NCI-H1930 (cell line): ENCODE measurements at places on chromosomes 11 and 22.

- DNase-seq, result no peak
Observed at GRCh38 chr11:43503417-43503816, 144.7 kb downstream of the TTC17 start.

GRCh38 chr11:44988111-44988510, 37.4 kb upstream of the TP53I11 start:
- no peak for DNase-seq

DNA sequence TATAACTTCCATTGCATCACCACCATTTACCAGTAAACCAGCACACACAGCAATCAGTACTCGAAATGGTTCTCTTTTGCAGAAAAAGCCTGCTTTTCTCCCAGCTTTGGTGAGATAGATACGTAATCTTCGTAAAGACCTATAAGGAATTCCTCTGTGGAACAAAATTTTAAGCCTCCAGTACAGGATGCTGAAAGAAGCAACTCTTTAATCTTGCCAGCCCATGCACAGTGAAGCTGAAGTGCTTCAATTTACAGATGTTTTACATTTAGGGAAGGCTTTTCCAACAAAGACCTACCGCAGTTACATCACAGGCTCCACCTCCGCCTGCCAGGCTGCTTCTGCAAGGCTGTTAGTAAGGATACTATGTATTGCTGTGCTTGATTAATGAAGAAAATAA, 1.9 kb downstream of the ELMOD1 start:
- no peak for DNase-seq

GRCh38 chr11:82494988-82495432, 238.7 kb downstream of the FAM181B start:
- no peak for DNase-seq

- DNase-seq, result no peak
Observed at GRCh38 chr11:71987521-71987920, 11.2 kb upstream of the IL18BP start.

DNA sequence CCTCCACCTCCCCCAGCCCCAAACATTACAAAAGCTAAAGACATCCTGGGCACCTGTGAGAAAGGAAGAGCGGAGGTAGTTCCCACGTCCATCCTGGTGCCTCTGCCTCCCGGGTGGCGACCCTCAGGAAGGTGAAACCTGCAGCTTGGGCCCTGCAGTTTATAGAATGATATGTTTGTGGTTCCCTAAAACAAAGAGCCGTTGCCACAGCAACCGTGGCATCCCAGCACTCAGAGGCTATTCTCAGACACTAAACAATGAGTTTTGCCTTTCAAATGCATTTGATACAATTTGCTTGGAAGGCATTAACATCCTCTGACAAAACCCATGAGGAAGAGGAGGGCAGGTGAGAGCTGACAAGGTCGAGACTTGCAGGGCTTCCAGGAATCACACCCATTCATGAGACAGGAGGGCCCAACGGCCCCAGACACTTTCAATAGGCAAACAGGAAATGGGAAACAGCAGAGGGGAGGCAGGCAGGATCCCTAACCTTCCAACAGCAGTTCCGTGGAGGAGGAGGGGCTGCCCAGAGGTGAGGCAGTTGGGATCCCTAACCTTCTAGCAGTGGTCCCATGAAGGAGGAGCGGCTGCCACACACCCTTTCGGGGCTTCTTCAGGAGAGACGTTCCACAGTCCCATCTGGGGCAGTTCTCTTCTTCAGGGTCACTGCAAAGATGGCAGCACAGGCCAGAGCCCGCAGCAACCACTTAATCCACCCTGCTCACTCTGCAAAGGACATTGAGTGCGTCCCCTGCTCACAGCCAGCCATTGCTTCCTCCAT, 379.2 kb downstream of the SHANK2 start:
- DNase-seq, result no peak

DNA sequence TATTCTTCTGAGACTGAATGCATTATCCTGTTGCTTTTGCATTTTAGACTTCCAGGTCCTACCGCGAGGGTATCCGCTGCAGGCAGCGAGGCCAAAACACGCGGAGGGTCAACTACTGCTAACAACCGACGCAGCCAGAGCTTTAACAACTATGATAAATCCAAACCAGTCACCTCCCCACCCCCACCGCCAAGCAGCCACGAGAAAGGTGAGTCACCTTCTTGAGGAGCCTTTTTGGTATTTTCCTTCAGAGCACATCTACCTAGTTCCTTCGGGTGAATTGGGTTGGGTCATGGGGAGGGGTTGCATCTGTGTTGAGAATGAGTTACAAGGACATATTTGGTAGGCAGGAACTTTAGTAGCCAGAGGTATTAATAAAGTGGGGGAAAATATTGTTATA, 179.8 kb downstream of the NAV2 start:
- DNase-seq, result no peak

DNA sequence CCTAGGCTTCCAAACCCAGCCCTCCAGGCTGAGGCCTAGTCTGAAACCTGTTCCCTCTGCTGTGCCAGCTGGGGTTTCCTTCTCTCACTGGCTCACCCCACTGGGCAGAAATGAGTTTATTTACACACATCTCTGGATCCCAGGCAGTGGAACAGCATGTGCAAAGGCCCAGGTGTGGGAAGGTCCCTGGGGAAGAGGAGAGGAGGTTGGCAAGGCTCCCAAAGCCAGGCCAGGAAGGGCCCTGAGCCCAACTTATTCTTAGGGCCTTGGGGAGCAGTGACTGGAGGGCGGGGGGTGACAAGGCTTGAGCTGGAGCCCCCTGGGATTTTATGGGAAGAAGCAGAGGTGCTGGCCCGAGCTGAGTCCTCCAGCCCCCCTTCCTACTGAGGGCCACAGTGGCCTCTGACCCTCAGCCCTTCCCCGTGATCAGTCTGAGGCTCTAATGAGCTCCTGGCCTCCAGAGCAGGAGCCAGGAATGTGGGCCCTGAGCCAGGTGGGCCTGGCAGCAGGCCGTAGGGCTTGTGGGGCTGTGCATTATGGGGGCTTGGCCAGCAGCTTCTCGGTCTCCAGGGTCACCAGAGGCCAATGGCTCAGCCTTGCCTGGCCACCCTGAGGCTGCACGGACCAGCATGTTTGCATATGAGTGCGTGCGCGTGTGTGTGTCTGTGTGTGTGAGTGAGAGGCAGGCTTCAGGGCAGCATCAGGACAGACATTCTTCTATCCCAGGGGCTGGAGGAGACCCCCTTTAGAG, 2.9 kb downstream of the MYO7A start:
- no peak for DNase-seq

- DNase-seq, result no peak
Observed at GRCh38 chr11:69425895-69426544, 55.4 kb upstream of the LINC01488 start.

- DNase-seq, result peak; percentile 29
Observed at GRCh38 chr11:60887556-60887955, 18.8 kb downstream of the PRPF19 start.

DNA sequence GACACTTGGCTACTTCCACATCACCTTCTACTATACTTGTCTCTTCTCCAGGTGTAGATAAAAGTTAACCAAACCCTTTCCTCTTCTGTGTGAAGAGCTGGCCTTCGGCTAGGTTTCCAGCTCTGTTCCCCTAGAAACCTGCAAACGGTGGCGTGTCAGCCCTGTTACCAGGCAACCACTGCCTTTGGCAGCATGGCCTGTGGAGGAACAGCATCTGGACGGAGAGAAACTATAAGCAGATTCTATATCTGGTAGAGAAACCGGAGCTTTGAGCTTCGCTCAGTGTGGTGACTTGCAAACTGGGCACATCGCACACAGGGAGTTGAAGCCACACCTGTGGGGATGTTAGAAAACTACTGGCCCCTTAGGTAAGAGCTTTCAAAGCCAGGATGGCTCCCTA, 35.9 kb downstream of the ARAP1 start:
- no peak for DNase-seq

- DNase-seq, result no peak
Observed at GRCh38 chr11:2519862-2520735, 75.3 kb downstream of the KCNQ1 start.

DNA sequence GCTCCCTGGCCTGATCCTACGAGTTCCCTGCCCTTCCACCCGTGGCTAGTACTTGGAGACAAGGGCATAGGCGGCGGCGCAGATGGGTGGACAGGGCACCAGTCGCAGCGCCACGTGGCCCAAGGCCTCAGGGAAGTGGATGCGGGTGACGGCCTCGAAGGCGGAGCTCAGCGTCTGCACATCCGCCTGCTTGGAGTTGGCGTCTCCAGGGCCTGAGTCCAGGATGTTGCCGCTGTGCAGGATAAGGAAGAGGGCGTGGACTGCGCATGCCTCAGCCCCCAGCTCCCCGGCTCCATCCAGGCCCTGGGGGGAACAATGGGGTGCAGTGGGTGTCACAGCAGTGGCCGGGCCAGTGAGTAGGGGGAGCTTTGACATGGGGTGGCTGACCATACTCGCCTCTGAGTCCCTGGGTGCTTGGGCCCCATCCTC, 6.6 kb downstream of the PITPNM1 start:
- no peak for DNase-seq

GRCh38 chr22:23245045-23245798, 64.9 kb downstream of the BCR start:
- no peak for DNase-seq

DNA sequence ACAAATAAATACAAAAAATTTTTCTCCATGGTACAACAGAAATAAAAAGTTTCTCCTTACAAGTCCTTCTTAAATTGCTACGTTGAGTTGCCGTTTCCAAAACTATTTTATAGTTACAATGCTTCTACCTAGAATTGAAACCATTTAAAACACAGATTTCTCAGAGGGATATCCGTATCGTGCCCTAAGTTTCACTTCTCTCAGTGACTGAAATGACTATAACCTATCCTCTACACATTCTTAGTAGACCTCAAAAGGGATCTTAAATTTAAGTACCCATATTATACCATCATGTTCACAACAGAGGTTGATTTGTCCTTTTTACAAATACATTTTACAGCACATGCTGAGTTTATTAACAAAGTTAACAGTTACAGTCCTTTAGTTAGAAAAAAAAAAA, 44.1 kb downstream of the USP28 start:
- DNase-seq, result no peak

GRCh38 chr11:110518809-110519514, 89.2 kb downstream of the FDX1 start:
- no peak for DNase-seq

GRCh38 chr22:48835857-48836672, 991.6 kb downstream of the BRD1 start:
- DNase-seq, result no peak

DNA sequence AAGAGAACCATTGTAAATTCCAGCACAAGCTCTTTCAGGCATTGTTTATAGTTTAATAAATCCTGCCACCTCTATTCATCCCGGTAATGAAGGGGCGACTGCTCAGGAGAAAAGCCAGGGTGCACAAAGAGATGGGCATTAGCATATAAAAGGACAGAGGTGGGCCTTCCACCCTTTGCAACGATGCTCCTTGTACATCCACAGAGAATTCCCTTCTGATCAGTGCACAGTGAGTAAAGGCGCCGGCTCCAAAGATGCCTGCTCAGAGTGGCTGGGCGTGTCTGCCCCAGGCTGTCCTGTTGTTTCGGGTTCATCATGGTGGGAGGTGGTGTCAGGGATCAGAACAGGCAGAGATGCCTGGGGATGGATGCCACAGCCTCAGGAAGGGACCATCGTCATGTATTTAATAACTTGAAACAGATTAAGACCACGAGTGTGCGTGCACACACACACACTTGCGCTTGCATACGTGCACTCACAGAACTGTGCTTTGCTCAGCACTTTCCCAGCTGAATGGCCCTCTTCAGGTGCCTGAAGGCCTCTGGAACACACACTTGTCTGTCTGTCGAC, 305.0 kb downstream of the TBC1D22A start:
- no peak for DNase-seq

DNA sequence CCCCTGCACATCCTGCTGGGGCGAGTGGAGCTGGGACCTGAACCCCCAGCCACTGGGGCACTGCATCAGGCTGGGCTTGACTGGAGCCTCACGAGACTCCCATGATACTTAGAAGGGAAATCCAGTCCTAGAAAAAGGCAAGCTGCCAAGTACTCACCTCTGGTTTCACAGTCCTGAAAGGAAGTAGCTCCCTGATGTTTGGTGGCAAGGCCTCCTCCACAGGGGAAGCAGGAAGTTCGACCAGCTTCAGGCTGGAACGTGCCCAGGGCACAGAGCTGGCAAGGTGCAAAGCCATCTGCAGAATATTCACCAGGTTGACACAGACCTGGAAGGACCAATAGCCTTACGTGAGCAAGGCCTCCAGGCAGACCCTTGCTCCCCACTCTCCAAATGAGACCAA, 26.8 kb upstream of the NRIP3 start:
- DNase-seq, result no peak

- DNase-seq, result peak; percentile 66
Observed at GRCh38 chr11:60775420-60775961, 9.6 kb upstream of the MS4A10 start.

DNA sequence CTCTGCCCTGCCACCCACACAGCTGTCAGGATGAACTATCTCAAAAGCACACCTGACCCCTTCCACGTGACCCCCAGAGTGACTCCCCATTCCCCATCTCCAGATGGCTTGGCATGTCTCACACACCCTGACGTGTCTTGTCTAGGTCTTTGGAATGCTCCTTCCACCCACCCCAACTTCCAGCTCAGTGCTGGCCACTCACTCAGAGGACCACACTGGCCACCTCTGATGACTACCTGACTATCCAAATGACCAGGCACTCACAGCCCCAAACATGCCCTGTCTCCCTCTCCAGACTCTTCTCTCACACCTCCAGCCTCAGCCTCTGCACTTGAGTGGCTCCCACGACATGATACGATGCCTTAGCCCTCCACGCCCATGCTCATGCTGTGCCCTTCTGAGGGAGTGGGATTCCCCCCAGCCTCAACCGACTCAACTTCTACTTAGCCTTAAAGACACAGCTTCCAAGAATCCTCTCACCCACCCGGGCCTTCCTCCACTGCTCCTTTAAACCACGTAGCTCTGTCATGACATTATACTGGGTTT, 259.4 kb downstream of the BUD13 start:
- no peak for DNase-seq

DNA sequence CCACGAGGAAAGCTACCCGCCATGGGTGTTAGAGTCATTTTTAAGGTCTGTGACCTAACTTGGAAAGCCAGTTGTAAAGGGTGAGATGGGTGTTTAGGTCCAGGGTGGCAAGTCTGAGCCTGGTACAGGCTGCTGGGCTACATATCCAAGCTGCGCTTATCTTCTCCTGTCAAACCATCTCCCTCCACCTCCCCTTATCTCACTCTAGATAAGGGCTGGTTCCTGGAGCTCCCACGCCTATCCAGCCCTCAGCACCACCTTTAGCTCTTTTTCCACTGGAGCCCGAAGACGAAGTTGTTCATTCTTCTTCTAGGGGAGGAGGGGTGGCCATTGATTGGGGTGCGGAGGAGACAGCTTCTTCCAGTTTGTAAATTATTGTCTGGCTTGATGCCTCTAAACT, 48.5 kb downstream of the MICAL2 start:
- DNase-seq, result no peak

DNA sequence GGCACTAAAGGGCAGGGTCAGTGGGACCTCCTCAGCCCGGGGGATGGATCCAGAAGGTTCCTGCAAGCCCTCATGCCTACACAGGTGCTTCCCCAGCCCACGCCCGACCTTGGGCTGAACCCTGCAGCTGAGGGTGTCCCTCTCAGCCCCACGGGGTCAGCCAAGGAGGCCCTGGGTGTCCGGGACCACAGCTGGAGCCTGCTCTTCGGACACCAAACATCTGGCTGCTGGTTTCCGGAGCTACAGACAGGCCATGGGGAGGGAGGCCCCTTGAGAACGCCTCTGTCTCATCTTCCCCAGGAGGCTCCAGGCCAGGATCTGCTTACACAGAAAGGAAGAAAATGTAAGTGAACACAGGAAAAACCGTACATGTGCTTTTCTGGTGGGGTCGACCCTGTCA, 355.7 kb downstream of the MN1 start:
- no peak for DNase-seq
